Adipocyte (in vitro differentiated cells): ENCODE measurements at places on chromosomes 3 and 15.

DNA sequence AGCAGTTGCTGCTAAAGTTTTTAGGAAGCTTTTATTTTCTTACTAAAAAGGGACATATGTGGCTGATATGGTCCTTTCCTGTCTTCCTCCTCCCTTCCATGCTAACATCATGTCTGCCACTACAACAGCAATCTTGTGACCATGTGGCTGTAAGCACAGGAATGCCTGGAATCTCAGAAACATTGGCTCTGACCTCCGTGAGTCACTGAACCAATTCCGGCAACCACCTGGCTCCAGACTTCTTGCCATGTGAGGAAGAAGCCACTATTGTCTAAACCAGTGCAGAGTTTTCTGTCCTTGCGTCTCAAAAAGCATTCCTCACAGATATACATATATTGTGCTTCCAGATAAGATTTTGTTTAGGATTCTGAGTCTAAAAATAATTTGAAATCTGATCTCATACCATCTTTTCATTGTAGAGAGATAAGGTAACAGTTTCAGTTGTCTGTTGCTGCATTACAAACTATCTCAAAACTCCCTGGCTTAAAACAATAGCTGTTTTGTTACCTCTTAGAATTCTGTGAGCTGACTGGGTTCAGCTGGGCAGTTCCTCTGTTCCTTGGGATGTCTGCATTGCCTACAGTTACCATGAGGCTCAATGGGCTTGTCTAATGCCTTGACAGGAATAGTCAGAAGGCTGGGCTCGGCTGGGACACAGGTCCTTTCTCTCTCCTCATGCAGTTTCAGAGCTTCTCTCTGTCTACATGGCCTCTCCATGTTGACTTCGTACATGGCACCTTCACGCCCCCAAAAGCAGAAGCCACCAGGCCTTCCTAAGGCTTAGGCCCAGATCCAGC is 77.3 kb upstream of the MAGI1 start:
- DNase-seq = peak; percentile 81

DNA sequence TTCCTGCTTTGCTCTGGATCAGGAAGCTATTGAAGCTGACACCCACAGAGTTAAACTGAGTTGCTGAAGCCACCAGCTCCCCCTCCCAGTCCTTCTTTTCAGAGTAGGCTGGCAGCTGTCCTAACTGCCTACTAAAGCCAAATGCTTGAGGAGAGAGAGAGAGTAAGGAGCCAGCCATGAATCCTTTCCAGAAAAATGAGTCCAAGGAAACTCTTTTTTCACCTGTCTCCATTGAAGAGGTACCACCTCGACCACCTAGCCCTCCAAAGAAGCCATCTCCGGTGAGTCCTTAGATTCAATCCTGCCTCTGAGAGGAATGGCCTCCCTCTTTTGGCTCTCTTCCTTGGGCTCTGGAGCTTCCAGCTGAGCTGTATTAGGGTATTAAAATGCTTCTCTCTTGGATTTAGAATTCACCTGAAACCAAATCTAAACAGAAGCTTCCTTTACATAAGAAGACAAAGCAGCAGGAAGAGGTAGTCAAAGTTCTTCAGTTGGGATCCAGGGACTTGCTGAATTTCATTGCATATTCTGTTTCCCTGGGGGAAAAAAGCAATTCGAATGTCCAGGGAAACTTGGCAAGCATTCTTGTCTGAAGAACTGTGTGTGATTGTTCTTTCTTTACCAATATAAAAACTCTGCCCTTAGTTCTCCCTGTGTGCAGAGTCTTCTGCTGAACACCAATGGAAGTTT is at the start of gene SLC15A2:
SLC15A2 (plus strand) TSS at position 101 of the 690 bp plus-strand sequence; CDS start at position 177, 76 bp downstream.
- peak; percentile 26 for DNase-seq

- DNase-seq = no peak
Observed at GRCh38 chr3:80771085-80771484, 990.4 kb downstream of the GBE1 start.

- no peak for DNase-seq
Observed at GRCh38 chr15:35738370-35738769, 192.4 kb upstream of the DPH6 start.

DNA sequence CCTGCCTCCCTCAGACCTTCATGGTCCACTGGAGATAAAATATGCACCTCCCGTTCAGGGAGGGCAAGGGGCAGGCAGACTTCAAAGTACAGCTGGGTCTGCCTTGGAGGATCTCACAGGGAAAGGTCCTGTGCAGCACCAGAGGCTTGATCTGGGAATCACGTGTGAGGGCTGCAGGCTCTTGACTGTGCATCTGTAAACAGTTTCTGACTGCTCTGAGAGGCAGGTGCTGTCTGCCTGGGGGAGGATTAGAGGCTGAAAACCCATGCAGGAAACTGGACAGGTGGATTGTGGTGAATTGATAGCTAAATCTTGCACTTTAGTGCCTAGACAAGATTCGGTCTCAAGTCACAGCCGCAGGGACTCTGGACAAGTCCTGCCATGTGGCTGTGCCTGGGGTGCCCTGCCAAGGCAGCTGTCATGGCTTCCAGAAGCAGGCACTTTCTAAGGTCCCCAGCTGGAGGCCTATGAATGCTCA is 239.3 kb downstream of the EPHB1 start:
- DNase-seq = no peak

DNA sequence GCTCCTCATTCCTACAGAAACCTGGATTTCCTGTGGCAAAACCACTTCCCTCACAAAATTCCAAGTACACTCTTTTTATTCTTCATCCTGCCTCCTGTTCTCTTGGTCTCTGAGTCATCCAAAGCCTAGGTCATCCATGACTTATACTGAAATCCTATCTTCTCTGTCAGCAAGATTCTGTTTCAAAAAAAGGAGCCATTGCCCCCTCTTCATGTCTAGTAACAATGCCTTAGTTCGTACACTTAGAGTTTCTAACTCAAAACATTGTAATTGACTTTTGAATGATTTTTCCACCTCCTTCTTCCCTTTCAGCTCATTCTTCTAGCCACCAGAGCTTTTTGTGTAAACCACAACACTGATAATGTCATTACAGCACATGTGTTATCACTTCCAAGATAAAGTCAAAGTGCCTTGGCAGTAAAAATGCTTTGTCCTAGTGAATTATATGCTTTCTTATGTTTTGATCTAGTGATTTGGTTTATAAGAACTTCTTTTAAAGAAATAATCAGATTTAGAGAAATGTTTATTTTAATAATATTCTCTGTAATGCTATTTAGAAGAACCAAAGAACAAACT is 256.5 kb upstream of the NECTIN3 start:
- DNase-seq = peak; percentile 63

- no peak for DNase-seq
Observed at GRCh38 chr3:12186046-12186445, 27.3 kb upstream of the TIMP4 start.

- DNase-seq = peak; percentile 46
Observed at GRCh38 chr3:157464321-157464720, 27.7 kb downstream of the PTX3 start.

DNA sequence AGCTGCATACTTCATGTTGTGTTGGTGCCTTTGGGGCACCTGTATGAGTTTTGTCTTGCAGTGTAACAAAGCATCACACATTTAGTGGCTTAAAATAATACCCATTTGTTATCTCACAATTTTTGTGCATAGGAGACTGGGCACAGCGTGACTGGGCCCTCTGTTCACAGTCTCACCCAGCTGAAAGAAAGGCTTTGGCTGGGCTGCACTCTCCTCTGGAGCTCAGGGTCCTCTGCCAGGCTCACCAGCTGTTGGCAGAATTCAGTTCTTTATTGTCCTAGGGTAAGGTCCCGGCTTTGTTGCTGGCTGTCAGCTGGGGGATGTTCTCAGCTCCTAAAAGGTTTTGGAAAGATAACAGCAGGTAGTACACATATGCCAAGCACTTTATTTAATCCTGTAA is 263.3 kb downstream of the CLSTN2 start:
- DNase-seq = no peak

DNA sequence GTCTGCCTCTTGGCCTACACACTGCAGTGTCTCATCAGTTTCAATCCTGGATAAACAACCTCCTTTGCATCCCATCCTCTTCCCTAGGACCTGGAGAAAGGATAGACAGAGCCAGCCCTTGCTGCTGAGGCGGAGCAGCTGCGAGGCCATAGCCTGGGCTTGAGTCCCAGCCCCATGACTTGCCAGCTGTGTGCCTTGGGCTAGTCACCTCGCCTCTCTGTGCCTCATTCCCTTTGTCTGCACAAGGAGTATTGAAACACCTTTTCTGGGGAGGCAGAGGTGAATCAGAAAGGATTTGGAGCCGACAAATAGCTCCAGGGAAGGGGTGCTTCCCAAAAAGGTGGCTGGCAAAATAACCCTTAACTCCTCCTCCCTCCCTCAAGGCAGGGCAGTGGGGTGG is 65.0 kb upstream of the SLC6A1 start:
- no peak for DNase-seq
